ENCODE measurements at places on chromosomes 6 and 20. TPM values are rescaled to one million over a fixed set of nuclear protein-coding genes. Genes with fewer than 3 reads are reported as not detected.

DNA sequence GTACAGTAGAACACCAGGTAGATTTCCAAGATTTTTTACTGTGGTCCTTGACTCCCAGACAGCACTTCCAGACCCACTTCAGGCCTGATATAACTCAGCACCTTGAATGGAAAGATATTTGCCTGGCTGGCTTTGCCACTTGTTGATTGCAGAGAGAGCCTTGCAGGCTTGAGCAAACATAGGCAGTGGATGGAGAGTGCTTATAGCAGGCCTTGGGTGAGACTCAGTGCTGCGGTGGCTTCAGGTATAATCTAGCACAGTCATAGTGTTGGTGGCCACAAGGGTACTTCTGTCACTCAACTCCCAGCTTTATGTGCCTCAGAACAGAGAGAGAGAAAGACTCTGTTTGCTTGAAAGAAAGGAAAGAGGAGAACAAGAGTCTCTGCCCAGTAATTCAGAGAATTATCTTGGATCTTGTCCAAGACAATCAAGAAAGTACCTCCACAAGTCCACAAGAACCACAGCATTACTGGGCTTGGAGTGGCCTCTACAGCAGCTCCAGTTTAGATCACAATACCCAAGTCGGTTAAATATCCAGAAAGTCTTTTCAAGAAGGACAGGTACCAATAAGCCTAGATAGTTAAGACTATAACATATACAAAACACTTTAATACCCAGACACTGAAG is 70.5 kb upstream of the FKBP1C start:
- no peak overlapping the region for H3K4me3 ChIP-seq
- H3K27me3 ChIP-seq: no peaks in the 10 kb centered on the region
- H3K4me1 ChIP-seq: no peaks in the 10 kb centered on the region

GRCh38 chr20:59938696-59939051 is 1.4 kb downstream of the PPP1R3D start:
- no peak overlapping the region for H3K27ac ChIP-seq
- peaks cover 9% of the 10 kb centered on the region for H3K4me1 ChIP-seq
- peak; percentile 23 for DNase-seq
- no peak overlapping the region for H3K4me3 ChIP-seq
- H3K36me3 ChIP-seq: no peaks in the 10 kb centered on the region

NKX2-4 gene
- not detected for total RNA-seq

GRCh38 chr6:80610846-80611245 is 504.4 kb downstream of the BCKDHB start:
- DNase-seq: peak; percentile 57
- no peaks in the 10 kb centered on the region for H3K27me3 ChIP-seq
- H3K4me1 ChIP-seq: peaks cover 3% of the 10 kb centered on the region
- no peak overlapping the region for H3K4me3 ChIP-seq
- no peak overlapping the region for H3K27ac ChIP-seq

GRCh38 chr6:157668713-157669112 is 154.3 kb upstream of the SNX9 start:
- H3K4me1 ChIP-seq: peaks cover 10% of the 10 kb centered on the region
- H3K36me3 ChIP-seq: no peaks in the 10 kb centered on the region
- H3K4me3 ChIP-seq: no peak overlapping the region
- DNase-seq: no peak
- H3K27ac ChIP-seq: no peak overlapping the region

DNA sequence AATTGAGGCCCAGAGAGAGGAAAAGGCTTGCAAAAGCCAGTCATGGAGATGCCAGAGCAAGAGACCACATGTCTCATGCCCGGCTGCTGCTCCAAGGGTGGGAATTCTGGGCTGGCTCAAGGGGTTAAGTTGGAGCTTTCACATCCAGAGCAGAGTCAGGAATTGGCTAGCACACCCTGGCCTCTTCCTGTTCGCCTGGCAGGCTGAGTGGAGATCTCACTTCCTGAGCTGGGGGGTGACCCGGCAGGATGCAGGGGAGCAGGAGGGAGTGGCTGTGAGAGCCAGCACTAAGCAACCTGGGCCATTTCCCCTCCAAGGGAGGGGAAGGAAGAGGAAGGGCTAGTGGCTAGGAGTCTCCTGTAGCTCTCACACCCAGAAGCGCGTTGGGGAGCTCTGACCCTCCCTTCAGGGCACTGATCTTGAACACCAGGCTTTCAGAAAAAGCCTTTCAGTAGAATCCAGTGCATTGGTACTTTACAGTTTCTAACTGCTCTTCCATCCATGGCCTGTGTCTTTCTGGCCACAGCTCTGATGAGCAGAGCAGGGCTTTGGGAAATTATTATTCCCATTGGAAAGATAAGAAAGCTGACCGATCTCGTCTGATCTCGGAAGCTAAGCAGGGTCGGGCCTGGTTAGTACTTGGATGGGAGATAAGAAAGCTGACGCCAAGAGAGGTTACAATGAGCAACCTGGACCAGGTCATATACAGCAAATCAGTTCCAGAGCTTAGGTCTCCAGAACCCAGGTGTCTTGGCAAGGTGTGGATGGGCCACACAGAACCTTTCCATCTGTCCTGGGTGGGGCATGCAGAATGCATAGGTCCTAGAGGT is 2.2 kb upstream of the CCM2L start:
- peaks cover 59% of the 10 kb centered on the region for H3K27me3 ChIP-seq
- no peak for DNase-seq
- H3K36me3 ChIP-seq: no peaks in the 10 kb centered on the region
- H3K27ac ChIP-seq: no peak overlapping the region
- no peaks in the 10 kb centered on the region for H3K4me1 ChIP-seq

- H3K4me3 ChIP-seq: no peak overlapping the region
- H3K36me3 ChIP-seq: no peaks in the 10 kb centered on the region
- peaks cover 3% of the 10 kb centered on the region for H3K27me3 ChIP-seq
- no peak overlapping the region for H3K27ac ChIP-seq
These were observed 57.5 kb downstream of the IRF4 start for GRCh38 chr6:449057-449430.

HLA-C gene
- total RNA-seq: 10.6 TPM

DNA sequence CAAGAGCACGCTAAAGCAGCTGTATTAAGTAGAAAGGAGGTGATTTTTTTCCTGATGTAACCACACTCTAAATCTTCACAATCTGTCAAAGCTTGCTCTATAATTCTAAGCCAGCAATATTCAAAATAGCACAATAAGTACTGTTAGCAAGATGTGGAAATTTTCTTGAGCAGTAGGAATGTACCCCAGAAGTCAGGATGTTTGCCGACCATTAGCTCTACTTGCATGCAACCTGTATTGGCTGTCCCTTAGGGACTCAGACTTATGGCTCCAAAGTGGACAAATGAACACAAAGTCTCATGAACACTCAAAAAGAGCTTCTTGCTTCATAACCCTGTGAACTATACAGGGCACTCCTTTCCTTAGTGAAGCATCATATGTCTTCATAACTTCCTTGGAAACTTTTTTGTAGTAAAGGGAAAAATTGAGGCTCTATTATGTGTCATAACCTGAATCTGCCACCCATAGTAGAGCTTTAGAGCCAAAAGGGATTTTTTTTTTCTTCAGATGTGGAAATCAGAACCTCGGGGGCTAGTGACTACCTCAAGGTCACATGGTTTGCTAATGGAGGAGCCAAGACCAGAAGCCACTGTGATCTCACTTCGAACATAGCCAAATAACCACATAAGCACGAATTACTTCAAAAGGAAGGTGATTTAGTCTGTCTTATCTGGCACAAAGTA is 54.5 kb downstream of the ADGRG6 start:
- peak; percentile 50 for DNase-seq
- H3K36me3 ChIP-seq: no peaks in the 10 kb centered on the region
- H3K27me3 ChIP-seq: no peaks in the 10 kb centered on the region

DNA sequence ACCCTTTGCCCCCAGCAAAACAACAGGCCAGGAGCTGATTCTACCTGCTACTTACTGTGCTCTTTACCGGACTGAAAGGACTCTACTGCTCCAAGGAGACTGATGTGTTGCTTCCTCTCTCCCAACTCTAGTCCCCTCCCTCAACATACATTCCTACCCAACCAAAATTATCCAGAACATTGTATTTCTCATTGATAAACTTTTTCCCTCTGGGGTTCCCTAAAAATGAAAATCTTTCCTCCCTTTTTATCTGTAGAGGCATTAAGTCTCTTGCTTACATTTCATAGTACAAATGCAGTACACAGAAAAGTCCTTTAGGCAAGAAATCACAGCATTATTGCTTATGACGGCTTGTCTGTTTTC is 940 bp upstream of the HS3ST5 start:
- no peaks in the 10 kb centered on the region for H3K4me1 ChIP-seq
- no peaks in the 10 kb centered on the region for H3K36me3 ChIP-seq
- peaks cover 27% of the 10 kb centered on the region for H3K27me3 ChIP-seq
- no peak overlapping the region for H3K27ac ChIP-seq
- peak overlapping the region; percentile 61 for H3K4me3 ChIP-seq
- DNase-seq: no peak
